ENCODE measurements at places on chromosomes 16 and 17. TPM values are rescaled to one million over a fixed set of nuclear protein-coding genes. Genes with fewer than 3 reads are reported as not detected.

Gene PRSS8
- 0.44 TPM for total RNA-seq

Gene KLHDC4
- 14.3 TPM for total RNA-seq

Gene KRT20
- total RNA-seq, result not detected

Gene PRSS33
- total RNA-seq, result not detected

Gene GDPD1
- total RNA-seq, result 2.7 TPM

Gene ZMYND15
- total RNA-seq, result not detected

Gene LAT
- total RNA-seq, result 4.3 TPM

Gene PRSS53
- total RNA-seq, result 0.28 TPM

Gene CCDC40
- total RNA-seq, result 2.4 TPM

Gene SPNS3
- total RNA-seq, result 1.1 TPM

Gene PITPNM3
- 0.53 TPM for total RNA-seq

Gene KRT24
- total RNA-seq, result not detected

Gene KRT9
- total RNA-seq, result not detected
